GM23248 (cell line): ENCODE measurements at places on chromosomes 2 and 18.

GRCh38 chr2:127707890-127708648 lies 6.8 kb downstream of the SFT2D3 start:
- no peak for DNase-seq

DNA sequence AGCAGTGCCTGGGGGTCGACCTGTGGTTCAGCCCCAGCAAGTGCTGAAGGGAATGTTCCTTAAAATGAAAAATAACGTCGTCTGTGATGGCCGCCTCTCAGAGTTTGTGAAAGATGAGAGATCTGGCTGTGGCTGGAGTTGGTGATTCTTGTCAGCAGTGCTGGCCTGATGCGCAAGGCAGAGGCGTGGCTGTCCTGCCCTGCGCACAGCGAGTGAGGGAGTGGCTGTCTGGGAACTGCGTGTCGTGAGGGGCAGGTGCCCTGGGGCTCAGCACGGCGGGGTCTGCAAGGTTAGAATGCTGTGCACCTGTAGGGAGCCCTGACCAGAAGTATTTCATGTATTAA lies 8.8 kb downstream of the NFATC1 start:
- peak; percentile 63 for DNase-seq

DNA sequence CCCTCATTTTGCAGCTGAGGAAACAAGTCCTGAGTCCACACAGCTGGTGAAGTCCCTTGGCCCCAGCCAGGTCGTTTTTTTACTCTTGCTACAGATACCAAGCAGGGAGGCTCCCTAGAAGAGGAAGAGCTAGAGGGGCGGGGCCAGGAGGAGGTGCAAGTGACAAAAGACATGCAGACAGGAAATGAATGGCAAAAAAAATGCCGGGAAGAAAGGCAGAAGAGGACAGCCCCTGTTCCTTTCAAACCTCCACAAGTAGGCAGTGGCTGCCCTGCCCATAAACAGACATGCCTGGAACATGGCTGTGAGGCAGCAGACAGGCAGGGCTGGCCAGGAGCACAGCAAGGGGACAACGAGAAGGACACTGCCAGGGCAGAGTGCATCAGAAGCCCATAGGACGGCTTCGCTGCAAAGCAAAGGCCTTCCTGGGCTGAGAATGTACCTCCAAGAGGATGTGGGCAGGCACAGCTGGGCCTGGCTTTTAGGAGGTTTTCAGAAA lies 108.7 kb downstream of the ZBTB7C start:
- no peak for DNase-seq

DNA sequence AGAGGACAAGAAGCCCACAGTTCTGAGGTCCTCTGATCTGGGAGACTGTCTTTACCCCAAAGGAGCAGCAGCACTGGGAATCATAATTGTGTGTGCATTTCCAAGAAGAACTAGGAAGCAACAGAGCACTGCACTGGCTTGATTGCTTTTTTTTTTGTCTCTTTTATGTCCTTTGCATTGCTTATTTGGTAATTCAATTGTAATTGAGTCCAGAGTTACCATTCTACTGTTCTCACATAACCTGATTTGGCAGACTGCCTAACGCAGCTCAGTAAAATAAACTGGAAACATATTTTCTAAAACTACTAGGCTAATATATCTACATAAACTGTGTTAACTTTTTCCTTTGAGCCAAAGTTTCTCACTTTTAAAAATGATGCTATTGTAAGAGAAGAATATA lies 190.3 kb upstream of the SLC8A1 start:
- peak; percentile 2 for DNase-seq

GRCh38 chr18:74933930-74934329 lies 275.0 kb downstream of the PTGR3 start:
- DNase-seq: no peak

- DNase-seq: no peak
These were observed 492.2 kb upstream of the CDH2 start for GRCh38 chr18:28669165-28669564.

GRCh38 chr18:70207181-70207580 lies 1.7 kb upstream of the RTTN start:
- DNase-seq: no peak

DNA sequence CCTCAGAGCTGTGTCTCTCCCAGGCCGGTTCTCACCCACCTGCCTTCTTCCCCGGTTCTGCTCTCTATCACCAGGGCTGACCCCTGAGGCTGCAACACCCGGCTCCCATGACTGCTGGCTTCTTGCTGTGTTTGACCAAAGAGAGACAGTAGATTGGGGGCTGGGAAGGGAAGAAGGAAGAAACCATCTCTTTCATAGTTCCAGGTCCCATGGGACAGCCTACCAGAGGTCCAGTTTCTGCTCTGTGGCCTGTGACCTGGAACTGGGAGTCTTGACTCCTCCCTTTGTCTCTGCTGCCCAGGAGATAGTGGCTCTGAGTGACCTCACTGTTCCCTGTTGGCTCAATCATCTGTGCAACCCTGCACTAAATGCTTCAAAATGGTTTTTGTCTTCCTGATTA lies 38.1 kb downstream of the ALPK2 start:
- DNase-seq: peak; percentile 20

GRCh38 chr2:142946941-142947340 lies 69.5 kb downstream of the KYNU start:
- no peak for DNase-seq

- DNase-seq: peak; percentile 98
These were observed 114.2 kb upstream of the SERTAD2 start for GRCh38 chr2:64767670-64768468.

- DNase-seq: no peak
These were observed 58.0 kb downstream of the TCF7L1 start for GRCh38 chr2:85191157-85191556.

DNA sequence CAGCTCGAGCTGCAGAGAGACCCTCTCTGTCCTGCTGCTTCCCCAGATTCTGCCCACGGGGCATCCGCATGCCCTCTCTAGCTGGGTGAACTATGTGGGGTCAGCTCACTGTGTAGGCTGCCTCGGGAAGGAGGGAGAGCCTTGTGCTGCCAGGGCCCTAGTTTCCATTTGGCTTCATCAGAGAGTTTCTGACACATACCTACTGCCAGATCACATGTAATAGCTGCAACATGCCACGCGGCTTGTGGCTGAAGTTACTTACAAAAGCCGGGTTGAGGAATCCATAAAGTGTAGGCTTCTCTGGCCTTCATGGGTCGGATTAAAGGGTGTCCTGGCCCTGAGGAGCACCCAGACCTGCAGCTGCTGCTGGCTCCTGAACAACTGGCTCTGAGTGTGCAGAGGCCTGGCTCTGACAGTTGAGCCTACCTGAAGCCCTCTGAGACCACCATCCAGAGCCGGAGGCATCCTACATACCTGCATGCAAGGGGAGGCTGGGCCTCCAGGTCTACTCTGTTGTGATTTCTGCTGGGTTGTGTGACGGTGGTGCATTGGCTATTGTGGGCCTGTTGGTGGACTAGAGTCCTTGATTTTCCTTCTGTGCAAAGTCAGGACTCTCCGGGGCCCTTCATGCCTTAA lies 130.0 kb downstream of the SH3RF3 start:
- peak; percentile 50 for DNase-seq

GRCh38 chr2:6977113-6977741 lies 60.0 kb downstream of the RNF144A start:
- peak; percentile 15 for DNase-seq

GRCh38 chr2:230893338-230893737 lies 28.6 kb downstream of the ITM2C start:
- no peak for DNase-seq

GRCh38 chr2:170524828-170525565 lies 190.1 kb upstream of the SP5 start:
- no peak for DNase-seq

GRCh38 chr2:8215982-8216381 lies 465.9 kb upstream of the ID2 start:
- DNase-seq: peak; percentile 31

DNA sequence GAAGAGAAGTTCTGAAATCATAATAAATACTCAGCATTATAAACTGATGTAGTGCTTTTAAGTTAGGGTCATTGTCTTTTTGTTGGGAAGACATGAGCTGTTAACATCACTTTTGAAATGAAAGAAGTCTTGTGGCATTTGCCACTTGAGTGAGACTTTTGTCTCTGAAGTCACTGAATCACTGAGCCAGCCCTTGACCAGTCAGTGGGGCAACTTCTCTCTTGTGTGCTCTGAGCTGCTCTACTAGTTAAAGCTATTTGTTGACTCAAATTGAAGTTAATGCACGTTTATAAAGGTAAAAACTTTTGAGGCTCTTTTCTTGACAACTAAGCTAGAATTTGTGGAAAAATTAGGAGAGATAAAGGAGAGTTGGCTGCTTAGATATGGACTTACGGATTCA lies 6.7 kb downstream of the WDR43 start:
- peak; percentile 8 for DNase-seq

- DNase-seq: no peak
These were observed 101.6 kb upstream of the MAP4K3 start for GRCh38 chr2:39538718-39539117.

DNA sequence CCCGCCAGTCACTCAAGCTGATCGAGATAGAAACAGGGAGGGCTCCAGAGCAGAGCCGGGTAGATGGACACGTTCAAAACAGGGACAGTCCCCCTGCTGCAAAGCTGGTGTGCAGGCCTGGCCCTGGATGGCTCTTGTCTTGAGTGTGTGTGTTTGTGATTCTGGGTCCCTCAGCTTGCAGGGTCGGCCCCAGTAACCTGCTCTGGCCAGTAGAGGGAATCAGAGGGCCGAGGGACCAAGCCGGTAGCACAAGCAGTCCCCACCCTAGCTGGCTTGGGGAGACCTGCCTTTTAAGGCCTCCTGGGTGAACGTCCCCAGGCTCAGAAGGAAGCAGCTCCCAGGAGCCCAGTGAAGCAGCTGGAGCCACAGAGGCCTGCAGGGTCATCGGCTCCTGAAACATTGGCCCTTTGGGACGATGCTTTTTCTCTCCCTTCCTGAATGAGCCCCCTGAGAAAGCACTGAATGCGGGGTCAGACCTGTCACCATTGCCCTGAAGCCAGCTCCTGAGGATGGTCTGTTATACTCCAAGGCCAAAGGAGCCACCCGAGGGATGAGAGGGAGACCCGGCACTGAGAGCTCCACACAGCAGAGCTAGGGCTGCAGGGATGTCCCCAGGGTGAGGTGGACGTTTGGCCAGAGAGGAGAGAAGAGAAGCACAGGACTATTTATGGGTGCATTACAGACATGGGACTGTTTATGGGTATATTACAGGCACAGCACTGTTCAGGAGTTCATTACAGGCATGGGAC lies 15.4 kb upstream of the MLPH start:
- DNase-seq: peak; percentile 85

DNA sequence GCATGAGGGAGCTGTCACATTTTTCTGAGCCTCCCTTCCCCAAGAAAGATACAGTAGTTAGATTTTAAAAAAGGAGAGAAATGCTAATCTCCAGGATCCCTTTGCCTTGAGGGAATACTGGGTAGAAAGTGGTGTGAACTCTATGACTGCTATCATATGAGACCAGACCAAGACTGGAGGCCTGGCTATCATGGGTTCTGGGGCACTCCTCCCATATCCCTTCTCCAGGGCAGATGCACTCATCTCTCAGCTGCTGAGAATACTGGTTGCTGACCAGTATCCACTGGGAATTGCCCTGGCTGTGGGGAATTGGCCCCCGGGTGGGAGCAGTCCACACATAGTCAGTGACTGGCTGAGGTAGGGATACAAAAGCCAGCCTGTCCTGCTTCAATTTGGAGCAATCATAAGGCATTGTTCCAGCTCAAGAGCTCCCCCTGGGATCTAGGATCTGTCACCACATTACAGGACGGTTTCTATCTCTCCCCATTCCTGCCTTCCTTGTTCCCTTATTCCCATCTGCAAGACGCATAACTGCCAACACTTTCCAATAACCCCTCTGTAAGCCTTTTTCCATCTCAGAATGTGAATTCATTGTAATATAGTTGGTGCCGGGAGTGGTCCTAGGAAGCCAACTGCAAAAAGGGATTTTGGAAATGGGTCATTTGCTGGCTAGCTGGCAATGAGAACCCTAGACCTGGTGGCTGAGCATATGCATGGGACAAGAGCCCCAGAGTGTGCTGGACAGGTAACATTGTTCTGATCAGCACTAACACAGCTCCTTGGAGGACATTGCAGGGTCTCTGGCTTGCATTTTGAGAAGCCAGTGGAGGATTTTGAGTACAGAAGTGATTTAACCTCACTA lies 35.4 kb upstream of the REEP1 start:
- peak; percentile 68 for DNase-seq

GRCh38 chr2:236117861-236118269 lies 50.3 kb downstream of the GBX2 start:
- no peak for DNase-seq

DNA sequence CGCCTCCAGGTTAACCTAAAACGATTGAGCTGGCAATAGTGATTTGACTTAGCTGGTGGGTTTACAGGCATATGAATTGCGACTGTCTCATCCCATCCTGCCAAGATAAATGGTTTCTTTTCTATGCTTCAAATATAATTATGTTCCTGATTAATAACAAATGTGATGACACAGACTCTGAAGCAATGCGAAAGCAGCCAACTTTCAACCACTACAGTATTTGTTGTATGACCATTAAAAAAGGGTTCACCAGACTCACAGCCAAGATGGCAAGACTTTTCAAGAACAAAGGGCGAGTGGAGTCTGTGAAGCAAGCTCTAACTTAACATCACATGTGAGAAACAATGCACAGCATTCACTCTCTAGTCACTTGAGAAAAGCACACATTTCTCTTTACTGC lies 186.6 kb downstream of the PID1 start:
- peak; percentile 42 for DNase-seq

DNA sequence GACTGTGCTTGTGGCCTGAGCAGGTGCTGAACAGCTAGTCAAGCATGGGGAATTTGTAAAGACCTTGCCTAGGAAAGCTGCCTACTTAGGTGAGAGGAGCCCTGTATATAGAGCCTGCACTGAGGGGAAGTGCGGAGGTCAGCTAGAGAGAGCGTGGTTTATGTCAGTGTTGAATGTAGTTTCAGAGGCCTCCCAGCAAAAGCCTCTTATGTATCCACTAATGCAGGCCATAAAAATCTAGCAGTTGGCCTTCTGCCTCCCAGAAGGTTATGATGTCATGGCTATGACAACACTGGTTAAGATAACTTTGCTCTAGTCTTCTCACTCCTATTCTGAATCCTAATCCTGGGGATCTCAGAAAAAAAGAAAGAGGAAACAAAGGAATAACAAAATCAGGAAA lies 88.9 kb downstream of the ASXL3 start:
- no peak for DNase-seq

DNA sequence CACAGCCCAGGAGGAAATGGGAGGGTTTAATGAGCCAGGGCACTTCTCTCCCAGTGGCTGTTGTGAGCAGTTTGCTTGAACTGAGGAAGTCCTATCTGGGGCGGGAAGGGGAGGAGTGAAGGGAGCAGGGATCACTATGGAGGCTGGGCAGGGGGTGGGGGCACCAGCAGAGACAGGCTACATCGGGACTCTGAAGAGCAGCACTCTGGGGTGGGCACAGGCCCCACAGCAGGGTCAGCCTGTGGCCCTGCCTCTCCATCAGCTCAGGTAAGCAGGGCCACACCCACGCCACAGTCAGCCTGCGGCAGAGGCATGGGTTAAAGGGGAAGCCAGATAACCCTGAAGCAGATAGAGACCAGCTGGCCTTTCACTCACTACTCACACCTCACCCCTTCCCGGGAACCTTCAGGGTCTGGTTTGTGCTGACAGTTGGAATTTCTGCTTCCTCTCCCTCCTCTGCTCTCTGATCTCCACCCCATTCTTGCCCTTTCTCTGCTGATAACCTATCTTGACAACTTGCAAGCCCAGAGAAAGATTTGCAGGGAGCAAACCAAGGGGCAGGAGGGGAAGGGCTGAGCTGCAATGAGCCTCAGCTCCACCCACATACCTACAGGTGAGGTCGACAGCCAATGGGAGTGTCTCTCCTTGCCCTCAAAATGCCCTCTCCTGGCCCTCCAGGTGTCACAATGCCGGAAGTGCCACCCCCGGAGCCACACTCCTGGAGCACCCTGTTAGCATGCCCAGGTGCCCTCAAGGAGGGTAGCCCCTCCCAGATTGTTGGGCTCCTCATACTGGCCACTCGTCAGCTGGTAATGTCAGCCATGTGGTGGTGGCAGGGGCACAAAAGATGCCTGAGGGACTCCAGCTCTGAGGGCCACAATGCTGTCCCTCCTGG lies 3.7 kb downstream of the SIGLEC15 start:
- no peak for DNase-seq
